NCI-H187 treated with DMSO at 0.1 percent for 48 hours (cell line): ENCODE measurements at places on chromosomes 1 and 21.

GRCh38 chr1:193299038-193299437, 112.6 kb upstream of the B3GALT2 start:
- DNase-seq = no peak

DNA sequence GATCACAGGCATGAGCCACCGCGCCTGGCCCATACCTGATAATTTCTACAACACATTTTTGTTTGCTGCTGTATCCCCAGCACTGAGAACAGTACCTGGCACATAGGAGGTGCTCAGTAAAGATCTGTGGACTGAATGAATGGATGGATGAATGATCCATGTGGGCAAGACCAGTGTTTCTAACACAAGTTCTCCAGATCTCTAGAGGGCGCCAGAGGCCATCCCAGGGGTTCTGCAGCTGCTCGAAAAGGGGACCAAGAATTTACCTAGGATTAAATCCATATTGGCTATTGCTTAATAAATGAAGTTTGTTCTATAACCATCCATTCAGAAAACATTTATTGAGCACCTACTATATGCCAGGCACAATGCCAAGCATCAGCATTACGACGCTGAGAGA, 167.7 kb downstream of the ACTL8 start:
- peak; percentile 55 for DNase-seq

DNA sequence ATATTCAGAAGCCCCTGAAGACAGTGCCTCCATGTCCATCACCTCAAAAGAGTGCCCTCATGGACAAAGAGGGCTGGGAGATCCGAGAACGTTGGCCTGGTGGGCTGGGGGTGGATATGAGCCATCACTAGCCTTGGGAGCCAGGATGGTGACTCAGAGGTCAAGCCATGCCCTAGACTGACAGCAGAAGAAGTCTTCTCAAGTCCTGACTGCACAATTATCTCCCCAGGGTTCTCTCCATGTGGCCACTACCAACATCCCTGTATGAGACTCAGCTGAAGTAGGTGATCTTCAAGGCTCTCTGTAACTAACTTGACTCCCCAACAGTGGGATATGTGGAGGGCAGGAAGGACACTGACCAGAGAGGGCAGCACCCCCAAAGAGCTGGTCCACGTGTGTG, 7.1 kb upstream of the USF1 start:
- DNase-seq = no peak

- no peak for DNase-seq
Observed at GRCh38 chr21:42734323-42734971, 81.0 kb downstream of the PDE9A start.

DNA sequence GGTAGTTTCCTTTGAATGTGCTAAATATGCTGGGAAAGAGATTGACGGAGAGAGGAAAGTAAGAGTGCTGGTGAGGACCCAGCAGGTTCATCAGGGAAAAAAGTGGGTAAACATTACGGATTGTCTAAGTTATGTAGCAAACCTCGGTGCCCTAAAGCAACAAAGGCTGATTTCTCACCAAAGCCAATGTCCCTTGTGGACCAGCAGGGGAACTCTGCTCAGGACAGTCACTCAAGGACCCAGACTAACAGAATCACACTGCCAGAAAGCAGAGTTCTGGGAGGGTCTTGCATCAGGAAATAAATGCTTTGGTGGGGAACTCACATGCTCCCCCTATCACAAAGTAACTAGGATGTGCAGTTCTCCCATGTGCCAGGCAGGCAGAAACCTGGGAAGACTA, 1.7 kb upstream of the IKBKE start:
- DNase-seq = no peak

DNA sequence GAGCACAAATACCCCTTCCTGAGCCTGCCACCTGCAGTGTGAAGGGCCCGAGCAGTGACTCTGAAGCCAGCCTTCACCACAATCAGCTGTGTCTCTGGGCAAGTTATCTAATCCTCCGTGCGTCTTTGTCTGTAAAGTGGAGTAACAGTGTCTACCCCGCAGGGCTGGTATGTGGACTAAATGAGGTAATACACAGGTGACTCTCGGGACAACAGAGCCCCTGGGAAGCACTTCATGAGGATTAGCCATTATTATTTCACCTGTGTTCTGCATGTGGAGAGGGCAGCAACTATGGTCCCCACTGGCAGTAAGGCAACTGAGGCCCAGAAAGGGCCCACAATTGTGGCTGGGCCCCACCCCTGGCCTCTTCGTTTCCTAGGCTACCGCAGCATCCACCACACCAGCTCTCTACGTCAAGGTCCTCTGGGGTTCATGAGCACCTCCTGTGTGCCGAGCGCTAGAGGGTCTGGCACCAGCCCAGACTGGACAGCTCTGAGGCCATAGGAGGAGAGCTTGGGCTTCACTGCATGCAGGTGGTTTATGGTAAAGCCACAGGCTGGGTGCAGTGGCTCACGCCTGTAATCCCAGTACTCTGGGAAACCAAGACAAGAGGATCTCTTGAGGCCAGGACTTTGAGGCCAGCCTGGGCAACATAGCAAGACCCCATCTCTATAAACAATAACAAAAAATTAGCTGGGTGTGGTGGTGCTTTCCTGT, 41.3 kb upstream of the LRP8 start:
- DNase-seq = no peak

- no peak for DNase-seq
Observed at GRCh38 chr1:107555578-107555977, 409.4 kb downstream of the VAV3 start.

DNA sequence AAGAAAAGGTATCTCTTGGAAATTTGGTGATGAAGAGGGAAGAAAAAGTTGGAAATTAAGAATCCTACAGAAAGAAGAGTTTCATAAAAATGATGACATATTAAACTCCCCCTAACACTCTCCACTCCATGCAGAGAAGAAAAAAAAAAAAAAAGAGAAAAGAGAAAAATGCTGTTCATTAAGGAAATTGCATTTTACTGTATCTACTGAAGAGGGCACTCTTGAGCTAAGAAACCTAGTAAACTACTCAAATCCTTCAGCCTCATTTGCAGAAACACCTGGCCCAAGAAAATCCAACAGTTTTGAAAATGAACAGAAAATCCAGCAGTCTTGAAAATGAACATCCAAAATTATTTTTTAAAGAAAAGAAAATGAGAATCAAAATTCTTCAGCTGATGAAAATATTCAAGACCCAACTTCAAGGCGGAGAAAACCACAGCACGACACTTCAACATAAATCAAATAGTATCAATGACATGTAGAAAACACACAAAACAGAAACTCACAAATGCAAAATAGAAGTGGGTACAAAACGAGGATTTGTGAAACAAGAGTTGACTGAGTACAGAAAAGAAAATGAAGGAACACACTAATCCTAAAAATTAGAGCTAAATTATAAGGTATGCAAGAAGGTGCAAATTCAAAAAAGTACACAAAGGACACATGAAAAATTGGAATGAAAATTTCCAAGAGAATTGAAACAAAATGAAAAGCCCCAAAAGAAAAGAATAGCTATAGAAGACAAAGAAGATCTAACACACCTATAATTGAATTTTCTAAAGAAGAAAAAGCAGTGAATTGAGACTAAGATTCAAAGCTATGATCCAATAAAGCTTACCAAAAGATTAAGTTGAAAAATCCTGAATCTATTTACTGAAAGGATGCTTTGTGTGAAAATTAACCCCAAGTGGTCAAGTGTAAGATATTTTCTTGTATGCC, 73.2 kb upstream of the DNAJC6 start:
- DNase-seq = peak; percentile 56

GRCh38 chr1:199197695-199198094, 558.9 kb downstream of the PTPRC start:
- DNase-seq = no peak

- no peak for DNase-seq
Observed at GRCh38 chr1:230509281-230509977, 83.3 kb upstream of the PGBD5 start.
